ENCODE measurements at places on chromosomes 1 and 21. TPM values are rescaled to one million over a fixed set of nuclear protein-coding genes. Genes with fewer than 3 reads are reported as not detected.

Gene DMBX1
- not detected for total RNA-seq

Gene OLIG2
- 46.8 TPM for total RNA-seq

Gene CLCNKA
- total RNA-seq: not detected

Gene KRTAP12-1
- not detected for total RNA-seq

GRCh38 chr1:201713086-201713810 is 115.7 kb upstream of the IPO9 start:
- no peak for DNase-seq

DNA sequence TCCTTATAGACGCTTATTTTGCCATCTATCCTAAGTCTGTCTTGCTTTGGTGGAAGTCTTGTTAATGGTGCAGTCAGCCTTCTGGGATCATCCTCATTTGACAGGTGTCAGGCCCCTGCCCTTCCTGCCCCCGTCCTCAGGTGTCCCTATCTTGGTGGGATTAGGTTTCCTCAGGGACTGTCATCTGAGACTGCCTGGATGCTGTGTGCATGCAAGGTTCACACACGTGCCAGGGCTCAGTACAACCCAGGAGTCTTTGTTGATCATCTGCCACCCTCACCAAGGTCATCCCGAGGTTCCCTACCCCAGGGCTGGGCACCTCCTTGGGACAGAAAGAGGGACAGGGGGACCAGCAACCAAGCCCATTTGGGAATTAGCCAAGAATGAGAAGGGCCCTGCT is 18.0 kb downstream of the PADI2 start:
- no peak for DNase-seq

- no peak for DNase-seq
Measured at GRCh38 chr1:61807606-61808140, 65.4 kb downstream of the PATJ start.

DNA sequence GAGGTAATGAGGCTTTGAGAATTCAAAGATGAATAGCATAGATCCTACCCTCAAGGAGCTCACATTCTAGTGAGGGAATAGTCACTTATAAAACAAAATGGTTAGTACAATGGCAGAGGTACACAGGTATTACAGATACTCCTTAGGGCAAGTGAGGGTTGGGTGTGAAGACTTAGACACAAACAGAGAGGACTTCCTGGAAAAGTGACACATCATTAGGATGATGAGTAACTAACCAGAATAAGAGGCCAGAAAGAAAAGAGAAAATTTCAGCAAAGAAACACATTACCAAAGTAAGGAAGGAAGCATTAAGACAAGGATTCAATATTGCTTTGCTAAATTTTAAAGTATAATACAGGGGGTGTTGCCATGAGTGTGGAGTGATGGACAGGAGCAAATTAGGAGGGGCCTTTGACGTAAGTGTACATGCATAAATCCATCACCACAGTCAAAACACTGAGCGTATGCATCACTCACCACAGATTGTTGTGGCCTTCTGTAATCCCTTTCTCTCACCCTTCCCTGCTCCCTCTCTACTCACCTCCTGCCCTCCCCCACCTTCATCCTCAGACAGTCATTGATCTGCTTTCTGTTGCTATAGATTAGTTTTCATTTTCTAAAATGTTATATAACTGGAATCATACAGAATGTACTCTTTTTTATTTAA is 7.9 kb downstream of the CD53 start:
- DNase-seq: no peak

GRCh38 chr1:234246638-234247116 is 126.6 kb upstream of the COA6 start:
- no peak for DNase-seq

- no peak for DNase-seq
Measured at GRCh38 chr1:221765527-221765926, 23.6 kb upstream of the DUSP10 start.

DNA sequence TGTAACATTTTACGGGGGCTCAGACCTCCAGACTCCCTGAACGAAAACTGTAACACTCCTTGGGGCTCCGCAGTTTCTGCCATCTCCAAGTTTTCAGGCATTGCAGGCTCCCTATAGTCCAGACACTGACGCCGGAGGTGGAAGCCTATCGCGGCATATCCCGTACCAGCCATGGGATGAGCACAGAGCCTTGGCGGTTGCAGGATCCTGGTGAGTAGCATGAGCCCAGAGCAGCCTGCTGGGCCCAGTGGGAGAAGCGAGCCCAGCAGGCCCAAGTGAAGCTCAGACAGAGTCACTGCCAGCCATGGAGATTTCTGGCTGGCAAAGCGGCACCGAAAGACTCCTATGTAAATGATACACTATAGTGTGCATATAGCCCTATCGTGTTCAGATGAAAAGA is 446.8 kb downstream of the COL11A1 start:
- DNase-seq: no peak

DNA sequence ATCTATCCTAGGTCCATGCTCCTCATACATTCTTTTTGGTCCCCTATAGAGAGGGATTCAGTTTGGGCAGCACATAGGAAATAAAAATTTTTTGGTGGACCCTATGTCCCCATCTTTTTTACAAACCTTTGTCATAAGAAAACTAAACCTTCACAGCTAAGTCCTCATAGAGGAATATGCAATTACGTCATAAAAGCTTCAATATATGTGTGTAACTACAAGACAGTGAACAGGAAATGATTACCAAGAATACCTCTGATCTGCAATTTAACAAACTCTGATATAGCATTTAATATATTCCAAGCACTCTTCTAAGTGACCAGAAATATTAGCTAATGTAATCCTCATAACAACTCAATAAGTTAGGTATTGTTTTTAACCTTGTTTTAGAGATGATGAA is 6.3 kb upstream of the DENND2C start:
- DNase-seq: no peak

- DNase-seq: no peak
Measured at GRCh38 chr1:179164494-179164893, 65.0 kb downstream of the ABL2 start.

- DNase-seq: no peak
Measured at GRCh38 chr1:66938613-66939012, 13.8 kb downstream of the MIER1 start.

GRCh38 chr1:206808615-206809014 is 36.3 kb upstream of the IL10 start:
- DNase-seq: no peak
